Left lobe of liver (tissue), 2 donors: ENCODE measurements at places on chromosomes 3 and 15. TPM values are rescaled to one million over a fixed set of nuclear protein-coding genes. Genes with fewer than 3 reads are reported as not detected.
A peak's percentile ranks its signal among the peaks of the same experiment; 100 is the strongest.

GRCh38 chr3:73028803-73029202 lies 32.2 kb downstream of the PPP4R2 start:
- no peak for DNase-seq

The OXTR gene
- 0.05 TPM for total RNA-seq

GRCh38 chr3:179772297-179772696 lies 119.5 kb downstream of the USP13 start:
- no peak for DNase-seq

DNA sequence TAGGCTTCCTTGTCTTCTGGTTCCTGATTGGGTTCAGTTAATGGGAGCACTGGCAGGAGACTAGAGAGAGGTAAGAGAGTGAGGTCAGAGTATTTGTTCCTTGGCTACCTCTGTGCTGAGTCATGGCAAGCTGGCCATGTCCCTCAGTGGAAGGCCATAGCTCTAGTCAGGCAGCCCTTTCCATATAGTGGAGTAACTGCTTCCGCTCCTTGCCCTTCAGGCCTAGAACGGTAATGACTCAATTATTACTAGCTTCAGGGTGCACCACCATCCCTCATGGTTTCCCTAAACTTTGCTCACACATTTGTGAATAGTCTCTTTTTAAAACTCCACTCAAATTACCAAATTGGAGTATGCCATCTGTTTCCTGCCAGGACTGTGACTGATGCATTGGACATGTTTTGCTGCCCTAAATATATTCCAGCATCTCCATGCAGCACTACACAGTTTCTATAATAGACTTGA lies 10.5 kb upstream of the ANO10 start:
- DNase-seq, result no peak

DNA sequence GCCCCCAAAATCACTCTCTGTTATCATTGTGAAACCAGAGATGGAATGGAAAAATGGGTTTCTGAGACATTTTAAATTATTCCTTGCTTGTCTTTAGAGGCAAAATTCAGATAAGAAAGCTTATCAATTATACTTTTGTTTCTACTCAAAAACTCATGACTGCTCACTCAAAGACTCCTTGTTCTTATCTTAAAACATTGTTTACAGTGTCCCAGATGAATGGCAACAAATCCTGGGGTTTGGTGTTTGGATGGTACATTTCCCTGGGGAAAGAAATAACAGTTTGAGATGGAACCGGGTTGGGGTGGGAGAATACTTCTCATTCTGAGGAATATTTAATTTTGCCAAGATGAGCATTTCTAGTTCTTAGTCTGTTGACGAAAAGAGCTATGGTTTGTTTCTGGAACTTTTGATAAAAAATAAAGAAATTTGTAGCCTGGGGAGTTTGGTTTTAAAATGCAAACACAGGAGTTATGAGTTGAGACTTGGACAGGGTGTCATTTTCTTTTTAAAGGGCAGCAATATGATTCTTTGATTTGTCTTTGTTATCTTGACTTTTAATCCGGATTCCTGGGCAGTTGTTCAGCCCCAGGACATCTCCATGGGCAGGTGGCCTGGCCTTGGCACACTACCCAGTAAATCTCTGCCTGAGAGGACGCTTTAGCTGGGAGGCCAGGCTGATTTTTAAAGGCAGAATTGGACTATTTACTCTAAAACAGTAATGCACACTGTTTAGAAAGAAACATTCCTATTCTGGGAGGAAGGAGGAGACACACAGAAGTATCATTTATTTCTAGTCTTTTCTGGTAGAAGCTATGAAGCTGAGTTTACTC lies 32.4 kb downstream of the BTD start:
- DNase-seq, result peak; percentile 83

GRCh38 chr3:52838561-52839267 lies 3.9 kb upstream of the MUSTN1 start:
- no peak for DNase-seq

DNA sequence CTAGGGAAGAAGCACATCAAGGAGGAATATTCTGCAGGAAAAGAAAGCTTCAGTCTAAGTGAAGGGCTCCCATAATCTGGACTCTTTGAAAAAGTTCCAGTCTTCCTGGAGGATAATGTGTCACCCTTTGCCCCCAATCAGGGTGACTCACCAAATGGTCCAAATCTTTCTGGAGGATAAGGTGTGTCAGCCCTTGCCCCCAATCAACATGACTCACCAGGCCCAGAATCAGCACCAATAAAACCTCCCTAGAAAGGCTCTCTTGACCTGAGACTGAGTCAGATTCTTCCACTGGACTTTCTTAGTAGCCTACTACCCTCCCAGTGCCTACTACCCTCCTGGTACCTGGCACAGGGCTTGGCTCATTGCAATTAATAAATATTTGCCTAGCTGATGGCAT lies 9.5 kb upstream of the ARL14 start:
- no peak for DNase-seq

The P2RY12 gene
- total RNA-seq, result 0.65 TPM

DNA sequence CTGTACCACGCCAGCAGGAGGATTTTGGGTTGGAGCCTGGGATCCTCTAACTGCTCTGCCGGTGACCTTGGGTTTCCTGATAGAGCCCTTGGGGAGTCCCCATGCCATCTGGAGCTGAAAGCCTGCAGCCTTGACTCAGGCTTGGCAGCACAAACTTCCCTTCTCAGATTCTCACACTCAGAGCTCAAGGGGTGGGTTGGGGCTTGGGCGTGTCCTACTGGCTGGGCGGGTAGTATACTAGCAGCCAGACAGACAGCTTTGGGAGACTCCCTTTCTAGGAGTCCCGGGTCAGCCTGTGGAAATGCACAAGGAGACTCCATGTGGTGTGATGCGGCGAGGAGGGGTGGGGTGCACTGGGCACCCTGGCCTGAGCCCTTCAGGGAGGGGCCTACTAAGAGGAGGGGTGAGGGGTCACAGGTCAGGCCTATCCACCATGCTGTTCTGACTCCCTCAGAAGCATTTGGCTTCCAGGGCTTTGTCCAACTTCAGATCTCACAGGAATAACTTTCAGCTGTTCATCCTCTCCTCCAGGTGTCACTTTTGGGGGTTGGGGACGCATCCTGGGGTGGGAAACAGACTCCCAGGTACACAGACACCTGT lies 21.6 kb upstream of the PLXNA1 start:
- DNase-seq, result no peak

- no peak for DNase-seq
Observed at GRCh38 chr15:41877631-41878354, 16.1 kb downstream of the SPTBN5 start.

- no peak for DNase-seq
Observed at GRCh38 chr15:21267226-21267625, 173.1 kb downstream of the POTEB3 start.

DNA sequence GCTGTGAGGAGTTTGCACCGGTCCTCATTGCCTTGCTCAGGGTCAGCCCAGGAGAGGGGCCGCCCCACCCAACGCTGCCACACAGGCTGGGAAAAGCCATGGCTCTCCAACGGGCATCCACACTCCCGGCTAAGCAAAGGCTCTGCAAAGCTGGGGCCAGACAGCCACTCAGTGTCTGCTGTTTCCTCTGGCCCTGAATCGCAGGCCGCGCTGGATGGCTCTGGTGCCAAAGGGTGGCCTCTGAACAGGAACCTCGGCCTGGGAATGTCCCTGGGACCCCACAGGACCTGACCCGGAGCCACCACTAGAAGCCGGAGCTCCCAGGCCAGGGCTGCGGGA lies 42.9 kb downstream of the RPN1 start:
- no peak for DNase-seq

GRCh38 chr3:114743746-114744485 lies 403.2 kb downstream of the ZBTB20 start:
- DNase-seq, result no peak

DNA sequence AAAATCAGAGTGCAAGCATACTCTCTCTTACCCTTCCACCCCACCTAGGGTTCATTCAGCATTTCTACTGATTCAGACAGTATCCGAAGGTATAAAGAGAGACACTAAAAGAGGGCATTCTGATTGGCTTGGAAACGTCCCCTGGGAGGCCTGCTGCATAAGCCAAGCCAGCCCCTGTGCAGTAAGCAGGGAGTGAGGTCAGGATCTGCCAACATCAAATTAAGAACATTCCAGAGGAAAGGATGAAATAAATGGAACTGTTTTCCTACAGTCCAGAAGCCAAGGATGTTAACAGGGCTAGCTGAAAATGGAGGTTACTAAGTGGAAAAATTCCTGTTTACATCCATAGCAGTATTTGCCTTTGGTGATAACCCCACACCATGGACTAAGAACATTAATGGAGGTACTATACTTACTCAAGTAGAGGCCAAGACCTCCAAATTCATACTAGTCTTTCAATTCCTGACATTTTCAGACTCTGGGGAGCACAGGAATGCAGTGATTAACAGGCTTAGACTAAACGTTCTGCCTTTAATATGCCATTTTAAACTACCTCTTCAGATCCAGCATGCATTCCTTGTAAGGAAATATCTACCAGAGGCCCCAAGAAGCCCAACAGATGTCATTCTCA lies 34.5 kb downstream of the NPTN start:
- DNase-seq, result no peak

DNA sequence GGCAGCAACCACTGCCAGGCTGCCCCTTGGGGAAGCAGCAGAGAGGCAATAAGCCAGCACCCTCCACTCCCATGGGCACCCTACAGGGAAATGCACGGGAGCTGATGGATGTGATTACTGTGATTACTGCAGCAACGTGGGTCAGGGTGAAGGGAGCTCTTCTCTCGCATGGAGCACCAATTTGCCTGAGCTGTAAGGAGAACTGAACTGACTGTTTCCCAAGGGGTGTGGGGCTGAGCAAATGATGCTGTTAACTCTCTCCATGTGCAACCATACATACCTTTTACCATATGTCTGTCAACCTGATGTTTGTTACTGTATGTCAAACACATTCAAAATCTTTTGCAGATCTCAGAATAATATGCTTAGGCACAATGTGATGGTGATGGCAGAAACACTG lies 680.6 kb downstream of the SQOR start:
- no peak for DNase-seq

DNA sequence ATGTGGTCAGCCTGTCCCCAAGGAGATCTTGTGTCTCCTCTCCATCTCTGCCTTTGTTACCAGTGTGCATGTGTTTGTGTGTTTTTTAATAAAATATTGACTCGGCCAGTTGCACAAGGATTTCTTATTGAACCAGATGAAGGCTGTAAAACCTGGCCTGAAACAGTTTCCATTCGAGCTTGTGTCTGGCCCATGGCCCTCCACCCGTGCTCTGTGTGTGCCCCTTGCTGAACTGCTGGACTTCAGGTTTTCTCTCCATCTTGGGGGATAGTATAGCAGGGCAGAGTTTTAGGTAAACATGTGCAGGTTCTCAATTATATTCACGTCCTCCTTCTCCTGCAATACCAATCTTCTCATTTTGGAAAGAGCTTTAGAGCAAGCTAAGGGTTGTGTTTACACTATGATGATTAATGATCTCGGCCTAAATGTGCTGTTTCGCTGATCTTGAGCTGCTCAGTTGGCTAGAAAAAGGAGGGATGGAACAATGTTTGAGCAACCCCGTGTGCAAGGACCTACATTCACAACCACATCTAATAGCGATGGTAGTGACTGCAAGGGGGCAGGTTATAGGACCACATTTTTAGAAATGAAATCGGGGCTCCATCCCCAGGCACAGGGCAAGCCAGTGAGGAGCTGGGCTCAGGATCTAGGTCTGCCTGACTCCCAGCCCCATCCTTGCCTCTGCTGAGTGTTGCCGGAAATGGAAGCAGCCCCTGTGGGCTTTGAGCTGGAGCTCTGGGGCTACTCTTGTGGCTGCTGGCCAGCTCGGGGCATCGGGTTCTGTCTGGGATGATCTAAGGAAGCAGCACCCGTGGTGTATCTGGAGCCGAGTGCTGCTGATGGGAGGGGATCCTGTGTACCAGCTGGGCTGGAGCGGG lies 47.7 kb downstream of the CMTM6 start:
- DNase-seq, result peak; percentile 46

The TRPM1 gene
- 0.10 TPM for total RNA-seq

The RAD51 gene
- 0.38 TPM for total RNA-seq

DNA sequence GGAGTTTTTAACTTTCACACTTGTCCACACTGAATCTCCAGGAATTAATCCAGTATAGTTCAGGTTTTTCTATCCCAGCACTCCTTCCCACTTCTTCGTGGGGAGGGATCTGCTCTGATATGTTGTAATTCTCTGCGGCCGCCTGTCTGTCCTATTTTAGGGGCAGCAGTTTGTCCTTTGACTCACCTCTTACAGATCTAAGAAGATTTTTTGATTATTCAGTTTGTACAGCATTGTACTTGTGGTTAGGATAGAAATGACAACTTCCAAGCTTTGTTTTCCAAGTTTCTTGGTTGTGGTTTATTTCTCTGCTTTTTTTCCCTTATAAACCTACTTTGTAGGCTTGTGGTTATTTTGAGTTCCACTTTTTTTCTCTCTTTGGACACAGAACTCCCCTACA lies 601.7 kb downstream of the SI start:
- DNase-seq, result no peak

GRCh38 chr15:66004618-66005262 lies 135.4 kb downstream of the RAB11A start:
- no peak for DNase-seq
